Activated naive CD8-positive, alpha-beta T cell treated with anti-CD3 and anti-CD28 coated beads, Interleukin-2, amount 50 U/mL, for 16 hours (primary cell): ENCODE measurements at places on chromosomes 1 and 21.

DNA sequence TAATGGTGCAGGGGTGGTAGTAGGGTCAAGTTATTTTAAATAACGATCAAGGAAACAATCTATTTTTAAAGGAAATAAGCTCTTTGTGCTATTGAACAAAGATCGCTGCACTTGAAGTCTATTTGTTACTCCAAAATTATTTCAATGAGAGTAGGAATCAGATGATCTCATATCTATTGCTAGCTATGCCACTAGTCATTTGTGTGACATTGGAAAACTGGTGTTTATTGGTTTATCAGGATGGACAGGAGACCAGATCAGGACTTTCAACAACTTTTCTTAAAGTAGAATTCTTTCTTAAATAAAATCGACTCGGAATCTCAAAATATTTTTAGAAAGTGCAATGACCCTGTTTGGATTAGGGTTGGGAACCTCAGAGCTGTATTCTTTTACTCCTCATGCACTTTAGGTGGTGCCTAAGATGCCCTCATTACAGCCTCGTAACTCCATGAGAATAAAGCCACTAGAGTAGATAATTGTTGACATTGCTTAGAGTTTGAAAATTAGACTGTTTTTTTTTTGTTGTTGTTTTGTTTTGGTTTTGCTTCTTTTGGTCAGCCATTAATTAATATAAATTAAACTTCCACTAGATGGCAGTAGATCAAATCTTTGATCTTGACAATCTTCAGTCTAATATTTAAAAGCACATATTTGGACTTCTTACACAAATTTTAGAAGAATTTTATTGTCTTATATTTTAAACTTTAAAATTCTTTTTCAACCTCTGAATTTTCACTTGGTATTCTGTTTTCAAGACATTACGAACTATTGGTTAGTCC lies 352.4 kb downstream of the USP25 start:
- no peak for DNase-seq

DNA sequence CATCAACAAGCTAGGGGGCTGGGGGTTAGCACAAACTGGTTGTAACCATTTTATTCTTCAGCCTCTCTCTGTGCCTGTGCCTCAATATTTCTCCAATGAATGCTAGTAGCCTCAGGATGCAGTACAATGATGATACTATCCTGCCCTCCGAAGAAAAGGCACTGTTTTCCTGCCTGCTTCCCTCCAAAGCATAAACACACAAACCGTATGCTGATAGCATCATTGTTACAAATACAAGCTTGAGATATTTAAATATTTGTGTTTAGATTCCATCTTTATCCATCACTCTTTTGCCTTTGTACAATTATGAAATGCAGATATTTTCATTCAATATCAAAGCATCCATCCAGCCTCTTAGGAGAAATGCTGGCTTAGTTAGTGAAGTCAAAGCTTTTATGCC lies 404.8 kb downstream of the DUSP10 start:
- no peak for DNase-seq

DNA sequence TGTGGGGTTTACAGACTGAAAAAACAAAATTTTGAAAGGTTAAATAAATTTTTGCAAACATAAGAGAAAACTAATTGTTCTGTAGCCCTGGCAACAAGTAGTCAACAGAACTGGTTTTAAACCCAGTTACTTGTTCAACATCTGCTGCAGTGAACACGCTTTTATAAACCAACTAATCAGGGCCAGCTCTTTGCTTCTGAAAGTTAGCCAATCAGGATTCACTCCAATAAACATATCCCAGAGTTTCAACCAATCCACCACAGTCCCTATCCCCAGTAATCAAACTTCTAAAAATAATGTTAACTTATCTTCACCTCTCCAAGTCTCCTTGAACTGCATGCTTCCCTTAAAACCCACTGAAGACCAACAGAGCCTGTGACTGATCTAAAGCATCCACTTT lies 306.6 kb downstream of the CTH start:
- DNase-seq = no peak

DNA sequence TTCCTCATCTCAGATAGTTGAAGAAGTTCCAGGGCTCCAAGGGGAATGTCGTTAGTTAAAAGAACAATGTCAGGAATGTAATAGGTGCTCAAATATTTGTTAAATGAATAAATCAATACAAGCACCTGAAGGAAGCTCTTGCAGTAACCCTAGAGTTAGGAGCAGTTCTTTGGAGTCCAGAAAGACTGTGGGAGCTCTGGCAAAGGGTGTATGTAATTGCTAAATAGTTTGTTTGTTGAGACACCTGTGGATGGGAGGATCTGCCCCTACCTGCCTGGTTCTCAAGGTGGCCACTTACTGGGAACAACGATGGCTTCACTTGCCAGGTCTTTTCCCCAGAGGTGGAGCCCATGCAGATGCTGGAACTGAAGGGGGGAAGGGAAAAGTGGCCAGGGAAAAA lies 27.5 kb upstream of the JUN start:
- no peak for DNase-seq
